Fibroblast of upper back skin (primary cell): ENCODE measurements at places on chromosomes 1 and 21.

GRCh38 chr1:208201229-208201628 lies 43.0 kb downstream of the PLXNA2 start:
- peak; percentile 96 for DNase-seq

DNA sequence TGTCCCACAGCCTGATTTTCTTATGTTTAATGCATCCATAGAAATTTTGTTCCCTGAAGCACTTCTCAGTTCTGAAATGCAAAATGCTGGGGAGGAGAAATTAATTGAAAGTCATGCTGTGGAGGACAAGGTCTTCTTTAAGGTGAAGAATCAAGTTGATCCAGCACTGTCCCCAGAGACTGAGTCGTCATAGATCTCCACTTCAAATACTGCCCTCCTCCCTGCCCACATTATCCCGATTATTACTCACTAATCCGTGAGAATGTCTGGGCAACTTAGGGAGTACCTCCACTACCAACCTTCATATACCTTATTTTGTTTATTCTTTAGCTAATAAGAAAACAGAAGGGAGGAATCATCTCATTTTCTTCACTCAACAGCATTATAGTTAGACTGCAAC lies 70.0 kb upstream of the FMN2 start:
- DNase-seq, result no peak

DNA sequence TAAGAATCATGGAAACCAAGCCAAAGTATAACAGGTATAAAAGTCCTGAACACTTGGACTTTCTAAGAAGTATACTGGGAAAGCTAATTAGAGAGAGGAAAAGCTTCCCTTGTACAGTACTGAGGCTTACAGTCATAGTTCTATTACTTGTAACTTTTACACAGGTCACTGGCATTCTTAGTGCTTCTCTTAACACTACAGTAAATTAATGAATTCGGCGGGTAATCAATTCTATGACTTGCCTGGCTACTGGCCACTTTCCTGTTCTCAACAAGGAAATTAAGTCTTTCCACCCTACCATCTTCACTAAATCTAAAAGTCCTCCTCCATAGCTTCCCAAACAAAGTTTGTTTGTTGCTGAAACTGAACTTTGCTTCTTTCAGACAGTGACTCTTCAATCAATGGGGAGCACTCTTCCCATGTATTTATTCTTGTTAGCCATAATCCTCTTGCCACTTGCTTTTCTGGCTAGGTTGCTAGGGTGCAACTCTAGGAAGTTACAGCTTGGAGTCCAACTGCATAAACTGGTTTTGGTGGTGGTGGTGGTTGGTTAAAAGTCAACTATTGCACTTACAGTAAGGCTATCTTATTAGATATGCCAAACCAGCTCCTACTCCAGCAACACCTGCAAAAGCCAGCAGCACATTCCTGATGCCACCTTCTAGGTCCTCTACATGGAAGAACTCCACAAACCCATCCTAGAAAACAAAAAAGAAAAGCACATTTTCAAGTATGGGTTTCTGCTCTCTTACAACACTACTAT lies 2.4 kb downstream of the MCL1 start:
- DNase-seq, result no peak

GRCh38 chr1:7333094-7333493 lies 438.0 kb upstream of the VAMP3 start:
- no peak for DNase-seq

DNA sequence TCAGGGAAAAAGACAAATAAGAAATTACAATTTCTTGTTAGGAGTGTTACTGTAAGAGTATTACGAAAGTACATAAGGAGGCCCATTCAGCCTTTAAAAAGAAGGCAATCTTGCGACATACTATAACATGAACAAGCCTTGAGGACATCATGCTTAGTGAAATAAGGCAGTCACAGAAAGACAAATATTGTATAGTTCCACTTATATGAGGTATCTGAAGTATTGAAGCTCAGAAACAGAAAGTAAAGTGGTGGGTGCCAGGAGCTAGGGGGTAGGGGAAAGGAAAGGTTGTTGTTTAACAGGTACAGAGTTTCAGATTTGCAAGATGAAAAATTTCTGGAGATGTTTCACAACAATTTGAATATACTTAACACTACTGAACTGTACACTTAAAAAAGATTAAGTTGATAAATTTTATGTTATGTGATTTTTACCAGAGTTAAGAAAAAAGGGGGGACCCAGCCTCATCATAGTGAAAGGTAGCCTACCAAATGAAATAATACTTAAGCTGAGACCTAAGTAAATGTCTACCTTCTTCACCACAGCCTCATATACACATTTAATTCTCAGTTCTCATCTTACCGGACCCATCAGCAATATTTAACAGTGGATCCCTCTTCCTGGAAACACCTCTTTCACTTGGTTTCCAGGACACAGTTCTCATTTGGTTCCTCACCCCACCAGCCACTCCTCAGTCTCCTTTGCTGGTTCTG lies 19.5 kb downstream of the USP24 start:
- no peak for DNase-seq

DNA sequence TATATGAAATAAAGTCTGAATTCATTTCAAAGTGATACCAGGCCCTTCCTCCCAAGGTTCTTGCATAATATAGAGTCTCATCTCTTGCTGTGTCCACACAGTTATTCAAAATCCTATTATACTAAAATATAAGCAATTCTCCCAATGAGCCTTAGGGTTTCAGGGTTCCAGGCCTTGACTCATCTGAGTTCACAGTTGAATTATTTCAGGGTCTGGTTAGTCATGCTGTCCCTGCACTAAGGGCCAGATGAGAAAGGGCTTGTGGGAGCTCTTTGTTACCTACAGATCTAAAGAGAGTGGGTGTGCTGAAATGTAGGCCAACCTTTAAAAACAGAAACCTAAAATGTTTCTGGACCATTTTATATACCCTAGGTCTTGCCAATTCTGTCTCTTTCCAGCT lies 337.5 kb upstream of the LRRC7 start:
- no peak for DNase-seq

DNA sequence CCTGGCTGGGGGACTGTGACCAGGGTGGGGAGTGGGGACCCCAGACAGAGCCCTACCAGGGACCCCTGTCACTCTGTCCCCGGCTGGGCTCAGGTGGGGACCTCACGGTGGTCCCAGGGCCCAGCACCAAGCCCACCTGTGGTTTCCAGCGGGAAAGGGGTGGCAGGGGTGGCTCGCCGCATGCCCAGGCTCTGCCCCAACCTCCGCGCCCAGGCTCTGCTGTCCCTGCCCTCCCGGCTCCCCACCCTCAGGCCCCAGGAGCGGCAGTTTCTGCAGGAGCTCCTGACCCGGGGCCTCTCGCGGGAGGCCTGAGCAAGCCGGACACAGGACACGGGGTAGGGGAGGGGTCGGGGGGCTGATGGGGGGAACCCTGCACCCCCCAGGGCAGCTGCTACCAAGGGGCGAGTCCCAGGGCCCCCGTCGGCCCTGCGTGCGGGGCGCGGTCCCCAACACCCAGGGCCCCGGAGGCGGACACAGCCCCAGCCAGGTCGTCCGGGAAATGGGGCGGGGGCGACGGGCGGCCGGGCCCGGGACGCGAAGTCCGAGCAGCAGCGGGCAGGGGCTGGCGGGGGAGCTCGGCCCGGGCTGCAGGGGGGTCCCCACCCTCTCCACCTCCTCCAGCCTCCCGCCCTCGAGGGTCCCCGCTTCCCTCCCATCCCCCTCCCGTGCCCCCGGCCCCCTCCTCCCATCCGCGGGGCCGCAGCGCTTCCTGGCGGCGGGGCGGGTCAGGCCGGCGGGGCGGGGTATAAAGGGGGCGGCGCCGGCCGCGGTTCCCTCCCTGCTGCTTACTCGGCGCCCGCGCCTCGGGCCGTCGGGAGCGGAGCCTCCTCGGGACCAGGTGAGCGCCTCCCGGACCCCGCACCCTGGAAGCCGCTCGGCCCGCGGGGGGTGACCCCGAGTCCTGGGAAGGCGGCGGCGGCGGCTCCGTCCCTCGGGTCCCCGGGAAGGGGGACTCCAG lies at the start of gene COL6A2:
Gene COL6A2 (plus strand): TSS at position 777 of the 958 bp plus-strand sequence.
- peak; percentile 70 for DNase-seq

GRCh38 chr1:29342351-29342750 lies 106.0 kb downstream of the PTPRU start:
- DNase-seq, result no peak

- no peak for DNase-seq
Observed at GRCh38 chr1:60896701-60897363, 185.5 kb upstream of the NFIA start.

- DNase-seq, result no peak
Observed at GRCh38 chr21:14260174-14260764, 44.3 kb downstream of the RBM11 start.

DNA sequence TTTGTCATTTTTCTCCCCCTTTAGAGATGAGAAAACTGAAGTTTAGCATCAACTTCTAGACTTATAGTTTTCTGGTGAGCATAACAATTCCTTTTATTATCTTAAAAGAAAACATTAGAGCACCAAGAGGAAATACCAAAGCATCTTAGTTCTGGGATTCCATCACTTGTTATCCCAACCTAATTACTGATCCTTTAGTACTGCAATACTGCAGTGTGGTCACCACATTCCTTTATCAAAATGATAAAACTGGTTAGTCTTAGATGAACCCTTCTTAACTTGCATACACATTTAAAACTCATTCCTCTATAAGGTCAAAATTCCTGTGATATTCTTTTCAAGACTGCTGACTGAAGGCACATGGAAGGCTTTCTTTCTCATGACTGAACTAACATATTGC lies 23.1 kb downstream of the SOD1 start:
- DNase-seq, result peak; percentile 14

DNA sequence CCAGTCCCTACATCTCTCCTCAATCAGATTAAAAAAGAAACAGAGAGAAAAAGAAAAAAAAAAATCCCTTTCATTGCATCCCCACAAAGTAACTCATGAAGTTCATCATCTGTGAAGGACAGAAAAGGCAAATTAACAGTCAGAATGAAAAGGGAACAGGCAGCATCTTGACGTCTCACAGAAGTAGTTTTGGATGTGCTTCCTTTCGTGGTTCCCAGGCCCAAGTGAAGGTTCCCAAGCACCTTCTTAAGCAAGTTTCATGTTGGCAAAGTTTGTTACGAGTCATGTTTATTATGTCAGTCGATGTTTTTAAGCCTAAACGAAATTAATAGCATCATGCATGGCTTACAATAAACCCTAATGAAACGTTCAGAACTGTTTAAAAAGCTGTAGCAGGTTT lies 475.2 kb downstream of the SETD4 start:
- DNase-seq, result no peak

- DNase-seq, result peak; percentile 59
Observed at GRCh38 chr1:78619803-78620579, at the start of gene IFI44L. IFI44L (plus strand) TSS chr1:78620448; CDS start chr1:78627916, 7,468 bp downstream.

- DNase-seq, result no peak
Observed at GRCh38 chr1:31642366-31642765, 2.3 kb downstream of the PEF1 start.

DNA sequence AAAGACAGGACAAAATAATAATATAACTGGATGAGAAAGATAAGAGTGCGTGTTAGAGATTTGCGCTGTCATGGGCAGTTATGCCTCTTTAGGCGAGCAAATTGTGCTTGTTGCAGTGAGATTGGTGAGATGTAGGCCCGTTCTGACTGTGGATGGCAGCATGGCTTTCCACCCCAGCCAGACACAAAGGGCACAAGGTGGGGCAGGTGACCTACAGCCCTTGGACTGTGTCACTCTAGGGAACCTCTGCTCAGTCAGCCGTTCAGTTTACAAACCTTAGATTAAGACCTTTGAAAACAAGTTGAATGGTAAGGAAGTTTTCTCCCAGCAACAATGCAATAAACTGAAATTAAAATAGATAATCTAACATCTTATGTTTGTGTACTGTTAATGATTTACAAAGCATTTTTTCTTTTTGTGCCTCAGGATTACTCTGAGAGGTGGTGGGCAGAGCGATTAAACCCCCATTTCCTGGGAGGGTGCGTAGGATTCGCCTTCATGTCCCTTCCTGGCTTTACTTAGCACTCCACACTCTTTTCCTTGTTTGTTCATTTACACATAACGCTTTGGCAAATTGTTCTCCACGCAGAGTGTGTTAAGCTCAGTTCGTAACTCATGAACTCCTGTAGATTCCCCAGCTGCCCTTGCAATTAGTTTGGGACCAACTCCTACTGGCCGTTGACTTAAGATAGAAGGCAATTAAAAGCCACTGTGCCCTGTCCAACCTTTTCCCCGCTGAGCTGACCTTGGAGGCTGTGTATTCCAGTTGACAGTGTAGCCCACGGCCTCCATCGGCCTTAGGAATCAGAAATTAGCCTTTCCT lies 58.1 kb upstream of the IGSF5 start:
- no peak for DNase-seq

DNA sequence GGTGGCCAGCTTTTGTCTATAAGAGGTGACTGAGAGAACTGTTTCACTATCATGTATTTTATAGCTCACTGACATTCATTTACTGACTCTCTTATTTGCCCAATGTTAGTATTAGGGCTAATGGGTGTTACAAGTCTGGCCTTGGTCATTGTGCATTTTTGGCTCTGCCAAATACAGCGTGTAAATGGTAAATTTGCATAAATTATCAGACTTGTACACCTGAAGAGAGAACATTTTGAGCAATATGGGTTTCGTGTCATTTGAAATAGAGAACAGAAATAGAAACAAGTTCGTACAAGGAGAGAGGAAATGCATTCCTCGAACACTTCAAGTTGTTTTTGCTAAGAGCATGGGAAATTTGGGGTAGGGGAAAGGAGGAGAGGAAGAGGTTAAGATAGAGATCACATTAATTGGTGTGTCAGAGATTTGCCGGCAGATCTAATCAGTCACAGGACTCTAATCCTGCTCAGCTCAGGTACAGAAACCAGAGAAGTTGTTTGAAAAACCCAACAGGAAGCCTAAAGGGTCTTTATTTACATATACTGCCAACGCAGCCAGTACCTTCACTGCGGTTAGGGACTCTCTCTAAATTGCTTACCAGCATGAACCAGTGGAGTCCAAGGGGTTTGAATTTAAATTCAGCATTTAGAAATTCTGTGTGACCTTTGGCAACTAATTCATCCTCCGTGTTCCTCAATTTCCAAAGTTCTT lies 261.5 kb downstream of the GPATCH2 start:
- no peak for DNase-seq

DNA sequence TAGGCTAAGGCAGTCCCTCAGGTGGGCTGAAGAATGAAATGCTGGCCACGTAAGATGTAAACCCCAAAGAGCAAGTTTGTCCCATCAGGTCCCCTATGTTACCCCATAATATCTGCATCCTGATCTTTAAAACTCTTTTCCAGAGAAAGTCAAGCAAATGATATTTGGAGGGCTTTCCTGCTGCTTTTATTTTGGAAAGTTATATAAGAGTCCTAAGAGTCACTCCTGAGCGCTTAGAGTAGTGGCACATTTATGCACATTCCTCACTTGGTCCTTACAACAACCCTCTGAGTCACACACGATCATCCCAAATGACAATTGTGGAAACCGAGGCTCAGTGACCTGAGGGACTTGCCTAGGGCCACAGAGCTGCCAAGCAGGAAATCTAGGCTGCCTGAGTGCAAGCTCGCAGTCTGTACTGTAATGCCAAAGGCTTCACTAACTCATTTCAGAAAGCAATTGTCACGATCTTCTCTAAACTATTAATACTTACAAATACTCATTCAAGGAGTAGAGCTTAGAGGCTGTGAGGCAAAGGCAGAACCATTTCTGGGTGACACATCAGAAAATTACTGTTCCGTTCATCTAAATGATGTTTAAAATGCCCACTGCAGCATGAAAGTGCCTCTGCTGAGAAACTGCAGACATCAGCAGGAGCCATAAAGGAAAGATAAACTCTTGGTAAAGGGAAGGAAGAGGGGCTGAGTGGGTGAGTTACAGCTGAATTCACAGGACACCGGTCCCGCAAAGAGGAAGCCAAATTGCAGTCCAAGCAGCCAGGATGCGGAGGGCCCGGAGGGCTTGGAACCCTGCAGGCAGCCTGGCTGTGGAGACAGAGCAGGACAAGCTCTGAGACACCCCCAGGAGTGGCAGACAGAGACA lies 30.8 kb downstream of the CAPZB start:
- DNase-seq, result no peak
